ENCODE measurements at places on chromosomes 13 and 19.
A peak's percentile ranks its signal among the peaks of the same experiment; 100 is the strongest.

GRCh38 chr13:105406551-105406950 lies 1128.9 kb downstream of the EFNB2 start:
- no peak for DNase-seq

DNA sequence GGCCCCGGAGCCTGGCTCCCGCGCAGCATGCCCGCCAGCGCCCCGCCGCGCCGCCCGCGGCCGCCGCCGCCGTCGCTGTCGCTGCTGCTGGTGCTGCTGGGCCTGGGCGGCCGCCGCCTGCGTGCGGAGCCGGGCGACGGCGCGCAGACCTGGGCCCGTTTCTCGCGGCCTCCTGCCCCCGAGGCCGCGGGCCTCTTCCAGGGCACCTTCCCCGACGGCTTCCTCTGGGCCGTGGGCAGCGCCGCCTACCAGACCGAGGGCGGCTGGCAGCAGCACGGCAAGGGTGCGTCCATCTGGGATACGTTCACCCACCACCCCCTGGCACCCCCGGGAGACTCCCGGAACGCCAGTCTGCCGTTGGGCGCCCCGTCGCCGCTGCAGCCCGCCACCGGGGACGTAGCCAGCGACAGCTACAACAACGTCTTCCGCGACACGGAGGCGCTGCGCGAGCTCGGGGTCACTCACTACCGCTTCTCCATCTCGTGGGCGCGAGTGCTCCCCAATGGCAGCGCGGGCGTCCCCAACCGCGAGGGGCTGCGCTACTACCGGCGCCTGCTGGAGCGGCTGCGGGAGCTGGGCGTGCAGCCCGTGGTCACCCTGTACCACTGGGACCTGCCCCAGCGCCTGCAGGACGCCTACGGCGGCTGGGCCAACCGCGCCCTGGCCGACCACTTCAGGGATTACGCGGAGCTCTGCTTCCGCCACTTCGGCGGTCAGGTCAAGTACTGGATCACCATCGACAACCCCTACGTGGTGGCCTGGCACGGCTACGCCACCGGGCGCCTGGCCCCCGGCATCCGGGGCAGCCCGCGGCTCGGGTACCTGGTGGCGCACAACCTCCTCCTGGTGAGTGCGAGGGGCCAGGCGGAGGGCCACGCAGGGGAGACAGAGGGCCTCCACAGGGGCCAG lies at the start of gene KL:
Gene KL (plus strand): TSS at position 10 of the 909 bp plus-strand sequence. CDS start 18 bp downstream, at position 28.
- DNase-seq, result no peak

DNA sequence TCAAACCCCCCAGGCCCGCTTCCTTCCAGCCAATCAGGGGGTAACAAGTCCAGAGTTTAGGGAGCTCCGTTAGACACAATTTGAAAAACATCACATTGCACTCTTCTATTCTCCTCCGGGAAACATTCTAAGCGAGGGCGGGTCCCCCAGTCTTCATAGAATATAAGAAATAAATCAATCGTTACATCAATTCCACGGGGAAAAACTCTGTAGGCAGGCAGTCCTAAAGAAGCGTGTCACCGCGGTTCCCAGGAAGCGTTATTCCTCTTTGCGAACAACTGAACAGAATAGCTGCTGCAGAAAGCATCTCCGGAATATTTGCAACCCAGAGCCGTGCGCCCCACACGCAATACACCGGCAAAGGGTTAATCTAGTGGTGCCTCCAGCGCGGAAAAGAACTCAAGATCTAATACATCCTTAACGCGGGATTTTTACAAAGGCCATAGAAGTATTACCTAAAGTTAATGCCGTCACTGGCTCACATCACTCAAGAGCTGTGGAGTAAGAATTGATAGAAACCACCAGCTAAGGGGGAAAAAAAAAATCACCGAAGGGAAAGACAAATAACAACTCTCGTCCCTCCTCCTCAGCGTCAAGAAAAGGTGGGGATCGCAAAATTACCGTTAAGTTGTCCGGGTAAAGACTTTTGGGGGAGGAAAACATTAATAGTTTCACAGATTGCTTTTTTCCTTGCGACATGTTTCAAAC lies 65.1 kb downstream of the KCNRG start:
- peak; percentile 20 for DNase-seq

GRCh38 chr13:50708461-50708860 lies 135.0 kb downstream of the DLEU7 start:
- DNase-seq, result no peak

- DNase-seq, result no peak
These were observed 5.5 kb downstream of the IRS2 start for GRCh38 chr13:109780845-109781383.

DNA sequence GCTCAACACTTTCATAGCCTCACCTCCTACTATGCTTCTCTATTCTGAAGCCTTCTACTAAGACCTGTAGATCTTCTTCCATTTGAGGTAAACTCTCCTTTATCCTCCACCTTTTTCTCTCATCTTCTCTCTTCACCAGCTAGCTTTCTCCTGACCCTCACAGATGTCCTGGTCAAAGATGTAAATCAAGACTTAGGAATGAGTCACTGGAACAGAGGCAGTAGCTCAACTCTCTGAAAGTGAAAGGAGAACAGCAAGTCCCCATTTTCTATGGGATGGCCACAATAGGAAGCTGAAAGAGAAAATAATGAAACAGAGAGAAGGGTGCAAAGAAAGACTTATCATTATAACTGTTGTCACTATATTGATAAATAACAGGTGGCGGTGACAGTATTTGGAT lies 86.1 kb upstream of the DOCK9 start:
- no peak for DNase-seq

- no peak for DNase-seq
These were observed 210.3 kb downstream of the SUCLA2 start for GRCh38 chr13:47790755-47791154.

- no peak for DNase-seq
These were observed 2358.5 kb upstream of the PCDH20 start for GRCh38 chr13:63774133-63774532.

- peak; percentile 64 for DNase-seq
These were observed at the start of gene ZNF587B for GRCh38 chr19:57830071-57830602. Gene ZNF587B (plus strand): TSS chr19:57830299. CDS start chr19:57830529, 230 bp downstream.

GRCh38 chr13:49371943-49372613 lies 71.8 kb downstream of the CAB39L start:
- no peak for DNase-seq

- DNase-seq, result no peak
These were observed 155.8 kb upstream of the UBL3 start for GRCh38 chr13:30006246-30006645.

- DNase-seq, result no peak
These were observed 1024.0 kb upstream of the PCDH9 start for GRCh38 chr13:68254151-68254550.

DNA sequence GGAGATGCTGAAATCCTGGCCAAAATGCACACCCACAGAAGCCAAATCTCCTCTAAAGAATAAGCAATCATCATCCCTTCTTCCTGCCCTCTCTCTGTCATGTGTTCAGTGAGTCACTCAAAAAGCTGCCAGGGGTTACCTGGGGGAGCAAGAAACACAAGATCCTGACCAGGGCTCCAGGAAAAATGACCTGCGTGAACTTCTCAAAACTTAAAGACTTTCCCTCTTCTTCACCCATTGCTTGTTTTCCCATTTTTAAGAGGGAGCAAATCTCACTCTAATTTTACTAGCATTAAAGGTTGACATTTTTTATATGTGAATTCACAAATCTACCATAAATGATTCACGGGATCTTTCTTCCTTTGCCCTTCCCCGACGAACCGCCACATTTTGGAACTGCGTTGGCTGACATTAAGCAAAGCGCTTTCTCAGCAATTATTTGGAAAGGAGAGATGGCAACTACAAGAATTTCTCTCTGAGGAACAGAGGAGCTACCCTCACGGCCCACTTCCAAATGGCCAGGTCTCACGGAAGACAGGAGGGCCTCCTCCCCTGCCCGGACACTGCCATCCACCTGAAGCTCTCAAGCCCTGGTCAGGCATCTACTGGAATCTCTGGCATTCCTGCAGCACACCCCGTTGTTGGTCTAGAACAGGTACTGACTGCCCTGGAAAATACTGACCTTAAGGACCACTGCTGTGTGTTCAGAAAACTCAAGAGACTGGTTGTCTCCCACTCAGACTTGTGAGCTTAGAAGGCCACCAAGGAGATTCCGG lies 14.2 kb downstream of the TSHZ3 start:
- DNase-seq, result no peak

DNA sequence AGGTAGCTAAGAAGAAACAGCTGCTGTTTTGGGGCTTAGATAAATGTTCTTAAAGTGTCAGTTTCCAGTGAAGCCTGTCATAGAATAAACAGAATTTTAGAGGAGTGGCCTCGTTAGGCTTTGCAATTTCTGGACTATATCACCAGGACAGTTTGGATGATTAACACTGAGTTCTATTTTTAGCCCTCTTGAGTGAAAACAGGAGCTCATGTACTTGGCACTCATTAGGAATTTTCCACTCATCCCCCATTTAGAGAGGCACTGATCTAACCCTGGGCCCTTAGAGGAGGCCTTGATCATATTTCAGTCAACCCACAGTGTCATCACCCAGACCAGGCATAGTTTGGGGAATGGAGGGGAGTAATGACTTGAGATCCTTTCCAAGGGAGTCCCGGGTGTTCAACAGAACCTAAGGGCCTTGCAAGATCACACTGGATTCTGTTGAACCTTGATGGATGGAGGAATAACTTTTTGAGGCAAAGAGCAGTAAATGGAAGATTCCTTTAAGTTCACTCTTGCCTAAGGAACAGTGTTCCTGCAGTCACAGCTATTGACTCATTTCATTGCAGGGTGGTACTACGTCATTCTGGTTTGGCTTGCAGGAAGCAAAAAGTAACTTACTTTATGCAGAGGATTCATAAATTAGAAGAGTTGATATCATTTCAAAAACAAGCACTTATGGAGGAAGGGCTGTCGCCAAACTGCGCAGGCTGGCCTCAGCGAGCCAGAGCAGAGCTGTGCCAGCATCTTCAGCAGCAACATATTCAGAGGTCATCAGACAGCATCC lies 160.2 kb downstream of the SLC7A1 start:
- DNase-seq, result no peak

- DNase-seq, result peak; percentile 70
These were observed 27.2 kb downstream of the RCBTB2 start for GRCh38 chr13:48505597-48506091.

GRCh38 chr19:1516395-1516753 lies 3.6 kb upstream of the ADAMTSL5 start:
- DNase-seq, result no peak

Measured in Ammon's horn (tissue), 1 donor.